ENCODE measurements at places on chromosomes 12 and 14.

GRCh38 chr12:83049306-83049705, 362.6 kb downstream of the TMTC2 start:
- DNase-seq, result no peak

GRCh38 chr14:86602263-86602662, 1072.3 kb downstream of the FLRT2 start:
- no peak for DNase-seq

DNA sequence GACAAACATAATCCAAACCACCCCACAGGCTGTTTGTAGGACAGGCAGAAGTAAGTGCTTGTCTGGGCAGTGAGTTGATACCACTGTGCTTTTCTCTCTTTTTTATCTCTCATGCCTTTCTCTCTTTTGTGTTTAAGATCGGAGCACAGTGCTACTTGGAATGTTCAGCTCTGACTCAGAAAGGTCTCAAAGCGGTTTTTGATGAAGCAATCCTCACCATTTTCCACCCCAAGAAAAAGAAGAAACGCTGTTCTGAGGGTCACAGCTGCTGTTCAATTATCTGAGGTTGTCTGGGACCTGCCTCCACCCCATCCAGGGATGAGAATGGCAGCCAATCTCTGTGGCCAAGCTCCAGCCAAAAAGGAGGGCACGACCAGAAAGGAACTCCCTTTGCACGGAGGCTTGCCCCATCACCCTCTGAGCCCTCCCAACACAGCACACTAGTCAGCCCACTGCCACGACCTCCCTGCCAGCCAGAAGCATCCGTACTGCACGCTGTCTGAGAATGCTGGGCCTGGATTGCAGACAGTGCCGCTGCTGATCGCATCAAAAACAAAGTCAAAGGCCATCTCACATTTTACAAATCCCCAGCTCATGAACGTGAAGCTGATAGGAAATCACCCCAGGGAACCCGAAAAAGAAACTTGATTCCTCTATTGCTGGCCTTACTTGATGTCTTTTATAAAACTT, 27.8 kb downstream of the GPHB5 start:
- DNase-seq, result no peak

DNA sequence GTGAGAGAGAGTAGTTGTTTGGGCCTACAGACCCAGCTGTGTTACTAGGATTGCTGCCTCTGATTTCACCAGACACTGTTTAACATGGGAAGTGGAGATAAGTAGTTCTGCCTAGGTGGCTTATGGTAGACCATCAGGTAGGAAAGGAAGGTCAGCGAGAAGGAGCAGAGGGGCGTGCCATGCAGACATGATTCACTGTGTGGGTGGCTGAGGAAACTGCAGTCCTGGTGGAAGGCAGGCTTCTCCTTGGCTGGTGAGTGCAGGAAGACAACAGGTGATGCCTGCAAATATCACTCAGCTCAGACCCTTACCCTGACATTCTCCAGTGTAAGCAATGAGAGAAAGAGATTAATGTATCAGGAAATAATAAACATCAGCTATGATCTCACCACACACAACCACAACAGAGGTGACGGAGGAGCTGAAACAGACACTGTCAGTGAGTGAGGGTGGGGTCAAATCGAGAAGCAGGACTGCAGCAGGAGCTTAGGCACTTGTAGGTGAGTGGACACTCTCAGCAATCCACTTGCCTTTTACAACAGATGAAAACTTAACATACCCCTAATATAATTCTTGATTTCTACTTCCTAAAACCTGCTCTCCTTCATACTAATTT, 2.1 kb upstream of the PRR4 start:
- no peak for DNase-seq

- peak; percentile 26 for DNase-seq
Observed at GRCh38 chr14:23162800-23163199, 20.7 kb downstream of the SLC7A8 start.

DNA sequence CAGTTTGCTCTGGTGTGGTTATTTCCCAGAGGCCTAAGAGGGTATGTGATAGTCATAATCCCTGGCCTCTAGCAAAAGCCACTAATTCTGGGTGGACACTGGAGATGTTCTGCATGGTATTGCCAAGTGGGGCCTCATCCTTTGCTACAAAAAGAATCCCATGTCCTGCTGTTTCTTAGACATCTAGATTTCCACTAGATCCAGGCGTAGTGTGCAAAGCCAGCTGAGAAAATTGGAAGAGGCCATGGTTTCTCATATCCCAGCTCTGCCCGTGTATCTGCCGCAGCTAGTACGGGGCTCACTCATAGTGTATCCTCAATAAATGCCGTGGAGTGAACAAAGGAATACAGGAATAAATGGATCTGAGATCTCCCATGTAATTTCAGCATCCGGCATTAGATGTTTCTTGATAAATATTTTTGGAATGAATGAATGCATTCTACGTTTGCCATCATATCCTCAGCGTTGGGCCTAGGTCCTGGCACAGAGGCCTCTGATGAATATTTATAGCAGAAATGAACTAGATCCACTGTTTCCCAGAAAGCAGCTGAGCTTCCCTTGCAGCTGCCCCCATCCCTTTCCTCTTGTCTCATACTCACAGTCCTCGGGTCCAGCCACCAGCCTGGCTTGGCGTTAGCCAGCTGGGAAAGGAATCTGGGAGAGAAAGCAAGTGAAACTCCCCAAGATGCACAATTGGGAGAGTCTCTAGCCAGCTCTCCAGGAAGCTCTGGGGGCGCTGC, 76.3 kb upstream of the NOS1 start:
- DNase-seq, result peak; percentile 89

All from globus pallidus (tissue), 1 donor.